ENCODE measurements at places on chromosomes 4 and X.

DNA sequence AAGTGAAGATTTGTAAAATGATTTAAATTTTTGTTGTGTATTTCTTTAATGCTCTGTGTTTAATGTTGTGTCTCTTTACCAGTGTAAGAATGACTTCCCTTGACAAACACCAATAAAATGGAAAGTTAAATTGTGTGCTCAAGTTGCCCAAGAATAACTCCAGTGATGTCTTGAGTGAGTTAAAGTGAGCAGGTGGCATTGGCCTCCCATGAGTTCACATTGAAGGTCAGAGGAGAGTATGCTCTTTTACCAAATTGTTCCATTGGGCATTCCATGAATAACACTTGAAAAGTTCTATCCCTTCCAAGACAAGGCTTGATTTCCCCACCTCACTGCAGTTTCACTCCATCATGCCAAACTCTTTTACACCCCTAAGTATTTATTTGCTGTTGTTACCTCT, 4.5 kb downstream of the ANXA5 start:
- no peak for DNase-seq

GRCh38 chr4:119493419-119493818, 135.2 kb downstream of the PDE5A start:
- no peak for DNase-seq

GRCh38 chrX:9310616-9311015, 154.2 kb upstream of the TBL1X start:
- no peak for DNase-seq

- DNase-seq, result peak; percentile 10
Observed at GRCh38 chr4:101259876-101260275, 87.5 kb downstream of the PPP3CA start.

DNA sequence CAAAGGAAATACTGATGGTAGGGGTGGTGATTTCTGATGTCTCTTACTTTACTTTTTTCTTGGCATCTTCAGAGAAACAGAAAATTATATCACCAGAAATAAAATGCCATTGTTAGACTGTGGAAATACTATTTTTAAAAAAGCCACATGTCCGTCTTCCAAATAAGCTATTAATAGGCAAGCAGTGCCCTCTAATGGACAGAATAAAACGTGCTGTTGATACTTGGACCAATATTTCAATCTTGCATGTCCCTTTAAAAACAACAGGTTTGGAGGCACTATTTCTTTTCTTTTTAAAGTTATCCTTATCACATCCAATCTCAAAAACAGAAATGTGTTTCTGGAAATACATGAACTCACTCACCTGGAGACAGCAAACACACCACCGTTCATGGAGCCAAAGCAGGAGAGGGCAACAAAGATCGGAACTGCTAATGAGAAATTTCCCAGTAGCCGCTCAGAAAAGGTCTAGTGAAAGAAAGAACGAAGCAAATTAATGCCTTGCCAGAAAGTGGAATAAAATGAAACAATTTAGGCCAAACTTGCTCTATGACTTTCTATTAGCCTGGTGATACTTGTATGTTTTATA, 59.2 kb downstream of the SLC7A11 start:
- DNase-seq, result peak; percentile 15

DNA sequence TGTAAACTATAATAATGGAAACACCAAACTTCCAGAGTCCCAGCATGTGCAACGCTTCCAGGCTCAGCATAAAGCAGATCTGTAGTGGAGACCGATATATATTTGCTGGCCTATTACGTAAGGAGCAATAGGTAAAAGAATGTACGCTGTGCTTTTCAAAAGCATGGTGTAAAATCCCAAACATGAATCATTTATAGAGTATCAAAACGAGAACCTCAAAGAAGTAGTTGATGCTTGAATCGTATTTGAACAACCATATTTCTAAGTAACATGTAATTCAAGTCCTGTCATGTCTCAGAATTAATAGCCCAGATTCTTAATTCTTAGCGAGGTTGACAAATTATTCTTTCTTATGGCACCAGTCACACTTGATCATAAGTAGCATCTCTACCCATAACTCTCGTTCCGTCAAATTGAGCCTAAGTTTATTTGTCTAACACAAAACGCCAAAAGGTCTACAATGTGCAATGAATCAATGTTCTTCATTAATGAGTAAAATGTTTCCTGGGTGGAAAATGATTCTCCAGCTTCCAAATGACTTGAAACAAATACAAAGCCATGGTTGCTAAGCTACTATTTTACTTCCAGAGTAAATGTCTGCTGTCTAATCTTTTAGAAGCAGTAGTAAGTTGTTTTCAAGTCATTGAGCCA, 811.5 kb upstream of the FRG1 start:
- DNase-seq, result no peak

DNA sequence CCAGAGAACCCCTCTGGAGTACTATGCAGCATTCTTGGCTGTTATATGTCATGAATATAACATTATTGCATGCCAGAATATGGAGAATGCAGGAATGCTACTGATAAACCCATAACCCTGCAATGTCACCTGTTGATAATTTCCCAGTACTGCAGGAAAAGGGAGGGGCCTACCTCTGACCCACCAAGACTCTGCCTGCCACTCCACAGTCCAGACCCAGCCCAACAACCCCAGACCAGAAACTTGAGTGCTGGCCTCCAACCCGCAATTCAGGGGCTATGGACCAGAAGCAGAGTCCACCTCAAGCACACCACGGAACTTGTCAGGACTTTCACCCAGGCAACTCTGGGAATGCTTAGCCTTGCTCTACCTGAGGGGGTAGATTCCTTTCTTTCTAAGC, 92.9 kb upstream of the WDR44 start:
- no peak for DNase-seq

DNA sequence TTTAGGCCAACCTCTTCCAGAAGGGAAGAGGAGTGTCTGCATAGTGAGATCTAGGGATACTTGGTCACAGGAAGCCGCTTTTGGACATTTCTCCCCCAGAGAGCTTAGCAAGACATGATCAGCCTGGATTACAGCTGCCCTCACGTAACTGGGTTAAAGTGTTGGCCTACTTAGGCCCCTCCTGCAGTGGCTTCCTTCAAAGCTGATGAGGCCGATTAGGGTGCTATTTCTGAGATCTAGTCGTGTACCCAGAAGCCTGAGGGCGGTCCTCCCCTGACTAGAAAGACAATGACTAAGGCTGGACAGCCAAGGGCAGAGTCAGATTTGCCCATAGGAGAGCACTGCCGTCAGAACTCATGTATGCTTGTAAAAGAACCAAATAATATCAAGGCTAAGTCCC, 135.0 kb downstream of the AMMECR1 start:
- no peak for DNase-seq
